Left ventricle myocardium superior (tissue), 1 donor: ENCODE measurements at places on chromosomes 2 and 18. TPM values are rescaled to one million over a fixed set of nuclear protein-coding genes. Genes with fewer than 3 reads are reported as not detected.

Gene EIF2AK2
- total RNA-seq, result 18.2 TPM

Gene CHST9
- 7.0 TPM for total RNA-seq

DNA sequence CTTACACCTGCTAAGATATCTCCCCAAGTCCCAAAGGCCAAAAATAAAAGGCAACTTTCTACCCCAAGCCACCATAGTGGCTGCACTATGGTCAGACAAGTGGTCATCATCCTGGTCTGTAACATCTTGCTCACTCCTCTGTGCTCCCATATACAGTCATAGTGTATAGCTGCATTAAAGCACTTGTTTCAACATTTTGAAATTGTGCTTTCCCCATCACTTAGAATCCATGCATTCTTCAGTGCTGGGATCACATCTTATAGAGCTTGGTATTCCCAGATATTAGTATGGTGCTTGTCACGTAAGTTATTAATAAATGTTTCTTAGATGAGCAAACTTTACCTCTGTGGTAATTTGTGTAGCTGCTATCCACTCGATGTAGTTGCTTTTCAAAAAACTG, 40.4 kb upstream of the CDC42EP3 start:
- DNase-seq, result no peak

GRCh38 chr2:13818002-13818401, 814.5 kb upstream of the LRATD1 start:
- DNase-seq, result no peak

- DNase-seq, result no peak
Measured at GRCh38 chr18:34655131-34655530, 55.0 kb upstream of the DTNA start.

- no peak for DNase-seq
Measured at GRCh38 chr18:63505566-63506335, 29.0 kb downstream of the SERPINB5 start.

DNA sequence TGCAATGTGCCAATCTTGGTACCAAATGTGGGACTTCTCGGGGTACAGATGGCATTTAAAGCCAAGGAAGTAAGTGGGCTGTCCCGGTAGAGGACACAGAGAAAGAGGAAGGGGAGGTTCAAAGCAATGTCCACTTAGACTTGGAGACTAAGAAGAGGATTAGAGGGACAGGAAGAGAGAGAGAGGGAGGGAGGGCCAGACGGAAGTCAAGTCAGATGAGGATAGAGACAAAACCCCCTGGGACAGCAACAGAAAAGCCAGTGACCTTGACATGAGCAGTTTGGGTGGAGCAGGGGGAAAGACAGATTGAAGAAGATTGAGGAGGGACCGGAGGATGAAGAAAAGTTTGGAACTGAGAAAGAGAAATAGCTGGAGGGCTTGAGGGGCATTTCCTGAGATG, 164.5 kb downstream of the NCK2 start:
- DNase-seq, result no peak

DNA sequence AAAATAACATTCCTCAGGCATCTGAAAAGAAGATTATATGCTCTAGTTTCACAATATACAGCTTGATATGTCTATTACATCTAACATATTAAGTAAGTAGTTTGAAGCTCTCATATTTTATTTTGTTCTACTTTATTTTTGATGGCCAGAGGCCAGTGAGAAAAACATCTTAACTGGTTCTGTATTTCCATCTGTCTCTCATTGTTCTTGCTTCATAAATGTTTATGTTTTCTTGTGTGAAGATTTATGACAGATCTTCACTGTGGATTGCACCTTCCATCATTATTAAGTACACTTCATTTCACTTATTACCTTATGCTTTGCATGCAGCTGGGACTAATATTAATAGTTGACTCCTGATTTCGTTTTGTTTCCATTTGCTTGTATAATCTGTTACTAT, 511.2 kb downstream of the TSN start:
- DNase-seq, result no peak

DNA sequence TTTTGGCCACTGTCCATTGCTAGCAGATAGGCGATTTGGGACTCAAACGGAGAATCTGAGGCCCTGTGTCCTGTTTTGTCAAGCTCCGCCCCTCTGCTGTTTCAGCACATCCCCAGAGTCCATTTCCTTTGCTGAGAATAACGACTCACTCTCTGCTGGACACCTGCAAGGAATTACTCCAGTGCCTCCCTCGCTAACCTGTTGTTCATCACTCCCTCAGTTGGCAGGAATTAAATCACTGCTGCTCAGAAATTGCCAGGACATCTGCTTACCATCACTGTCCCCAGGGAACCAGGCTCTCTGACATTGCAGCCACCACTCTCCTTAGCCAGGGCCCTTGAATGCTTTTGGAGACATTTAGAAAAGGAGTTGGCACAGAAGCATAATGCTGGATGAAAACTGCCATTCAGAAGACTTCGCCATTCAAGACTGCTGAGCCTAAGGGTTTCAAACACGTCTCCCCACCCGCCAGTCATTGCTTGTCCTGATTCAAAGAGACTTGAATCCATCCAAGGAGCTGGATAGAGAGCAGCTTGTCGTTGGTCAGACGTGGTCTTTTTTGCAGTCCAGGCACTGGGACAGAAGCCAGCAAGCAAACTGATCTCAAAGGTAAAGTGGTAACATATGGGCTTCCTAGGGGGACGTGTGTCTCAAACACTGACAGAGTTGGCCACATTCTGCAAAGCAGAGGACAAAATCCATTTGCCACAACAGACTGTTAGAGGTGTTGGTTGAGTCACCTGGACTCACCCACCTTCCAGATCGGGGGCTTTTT, 155.3 kb downstream of the UXS1 start:
- DNase-seq, result no peak
